ENCODE measurements at places on chromosomes 1 and 21.

GRCh38 chr1:74470251-74470650 lies 42.2 kb downstream of the LRRC53 start:
- no peak for DNase-seq

DNA sequence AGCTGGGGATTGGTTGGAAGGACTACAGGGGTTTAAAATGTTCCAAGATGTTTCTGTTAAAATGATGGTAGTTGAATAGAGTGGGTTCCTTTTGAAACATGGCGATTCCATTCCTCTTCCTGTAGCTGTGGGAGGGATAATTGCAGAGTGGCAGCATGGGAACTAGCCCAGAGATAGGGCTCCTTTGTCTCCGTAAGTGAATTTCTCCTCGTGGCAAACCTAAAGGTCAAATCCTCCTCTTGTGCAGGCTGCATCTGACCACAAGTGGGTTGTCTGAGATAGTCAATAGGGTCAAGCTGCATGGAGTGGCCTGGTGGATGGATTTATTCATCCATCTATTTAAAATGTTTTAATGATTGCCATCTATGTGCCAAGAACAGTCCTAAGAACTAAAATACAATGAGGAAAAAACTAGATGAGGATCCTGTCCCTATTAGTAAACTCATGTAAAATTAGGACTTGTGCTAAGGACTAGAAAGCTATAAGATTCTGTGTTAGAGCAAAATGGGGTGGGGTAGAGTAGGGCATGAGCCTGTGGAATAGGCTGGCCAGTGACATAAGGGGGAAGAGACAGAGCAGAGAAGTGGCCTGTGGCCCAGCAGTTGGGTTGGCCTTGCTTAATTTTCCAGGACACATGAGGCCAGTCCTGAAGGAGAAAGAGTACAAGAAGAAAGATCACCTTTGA lies 89.1 kb upstream of the IVNS1ABP start:
- DNase-seq, result no peak

GRCh38 chr21:40173816-40174215 lies 306.6 kb downstream of the PCP4 start:
- no peak for DNase-seq

GRCh38 chr1:54254055-54254454 lies 54.1 kb downstream of the MRPL37 start:
- peak; percentile 27 for DNase-seq

GRCh38 chr1:246949956-246950355 lies 18.2 kb upstream of the AHCTF1 start:
- DNase-seq, result no peak

- DNase-seq, result peak; percentile 46
These were observed 41.3 kb downstream of the FHAD1 start for GRCh38 chr1:15288173-15288926.

- DNase-seq, result no peak
These were observed 38.8 kb downstream of the CD160 start for GRCh38 chr1:145758116-145758515.

- no peak for DNase-seq
These were observed 143.5 kb upstream of the GORAB start for GRCh38 chr1:170388489-170388888.

- peak; percentile 88 for DNase-seq
These were observed 72.1 kb downstream of the GPR52 start for GRCh38 chr1:174519844-174520243.

DNA sequence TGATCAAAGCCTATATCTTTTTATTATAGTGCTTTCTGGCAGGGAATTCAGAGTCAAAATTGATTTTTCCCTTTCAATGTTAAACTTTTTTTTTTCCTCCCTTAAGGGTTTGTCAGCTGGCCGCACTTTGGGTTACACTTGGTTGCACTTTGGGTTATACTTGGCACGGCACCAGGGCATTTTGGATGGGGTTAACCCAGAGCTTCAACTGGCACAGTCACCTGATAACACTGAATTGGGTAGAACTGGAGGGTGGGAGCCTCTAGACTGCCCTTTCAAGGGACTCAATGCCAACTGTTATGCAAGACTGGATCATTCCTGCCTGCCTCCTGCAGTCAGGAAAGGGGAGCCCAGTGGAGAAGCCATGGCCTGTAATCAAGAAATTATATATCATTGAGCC lies 211.5 kb downstream of the KCNJ6 start:
- DNase-seq, result no peak

- no peak for DNase-seq
These were observed 99.4 kb upstream of the TLR5 start for GRCh38 chr1:223242382-223242955.

DNA sequence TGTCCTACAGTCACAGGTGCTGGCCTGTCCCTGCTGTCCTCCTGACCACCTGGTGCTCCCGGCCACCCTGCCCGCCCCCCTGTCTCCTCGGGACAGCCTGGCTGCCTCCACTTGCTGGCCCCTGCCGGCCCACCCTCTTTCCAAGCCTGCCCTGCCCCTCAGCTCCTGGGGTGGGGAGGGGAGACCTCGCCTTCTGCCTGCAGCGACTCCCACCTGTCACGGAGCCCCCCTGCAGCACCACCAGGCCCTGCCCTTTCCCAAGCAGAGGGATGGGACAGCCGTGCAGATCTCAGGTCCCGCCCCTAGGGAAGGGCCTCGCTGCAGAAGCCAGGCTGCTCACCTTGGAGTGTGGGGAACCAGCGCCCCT lies 7.5 kb downstream of the LRRC3 start:
- no peak for DNase-seq

DNA sequence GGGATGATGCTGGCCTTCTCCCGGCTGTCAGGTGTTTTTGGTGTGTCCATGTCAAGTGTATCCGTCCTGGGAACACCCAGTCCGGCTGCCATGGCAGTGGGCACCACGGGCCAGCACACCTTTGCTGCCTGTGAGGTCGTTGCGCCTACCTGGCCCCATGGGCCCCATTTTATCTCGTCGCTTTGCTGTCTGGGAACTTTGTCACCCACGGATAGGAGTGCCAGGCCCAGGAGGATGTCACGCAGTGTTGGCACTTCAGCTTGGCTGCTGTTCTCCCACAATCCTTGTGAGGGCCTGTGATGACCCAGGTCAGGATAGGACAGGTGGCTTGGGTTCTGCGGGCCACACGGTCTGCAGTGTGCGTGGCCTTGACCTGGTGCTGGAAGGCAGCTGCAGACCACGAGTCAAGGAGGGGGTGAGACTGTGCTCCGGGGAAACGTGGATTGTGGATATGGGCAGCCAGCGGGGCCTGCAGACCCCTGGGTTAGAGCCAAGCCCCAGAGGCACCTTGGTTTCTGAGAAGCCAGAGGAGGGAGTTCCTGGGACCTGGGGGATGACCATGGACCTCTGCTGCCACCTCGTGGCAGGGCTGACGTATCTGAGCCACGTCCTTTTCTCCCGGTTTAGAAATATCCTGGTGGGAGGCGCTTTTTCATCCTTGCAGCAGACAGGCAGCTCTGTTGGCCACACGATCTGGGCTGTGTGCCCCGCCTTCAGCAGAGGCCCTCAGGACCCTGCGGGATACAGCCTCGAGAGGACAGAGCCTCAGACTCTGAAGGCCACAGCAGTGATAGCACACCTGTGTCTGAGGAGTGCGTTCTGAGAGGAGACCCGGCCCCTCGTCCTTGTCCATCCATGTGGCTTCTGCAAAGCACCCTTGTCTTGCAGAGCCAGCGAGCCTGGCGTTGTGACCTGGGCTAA lies 161.1 kb upstream of the COL6A1 start:
- DNase-seq, result peak; percentile 56

DNA sequence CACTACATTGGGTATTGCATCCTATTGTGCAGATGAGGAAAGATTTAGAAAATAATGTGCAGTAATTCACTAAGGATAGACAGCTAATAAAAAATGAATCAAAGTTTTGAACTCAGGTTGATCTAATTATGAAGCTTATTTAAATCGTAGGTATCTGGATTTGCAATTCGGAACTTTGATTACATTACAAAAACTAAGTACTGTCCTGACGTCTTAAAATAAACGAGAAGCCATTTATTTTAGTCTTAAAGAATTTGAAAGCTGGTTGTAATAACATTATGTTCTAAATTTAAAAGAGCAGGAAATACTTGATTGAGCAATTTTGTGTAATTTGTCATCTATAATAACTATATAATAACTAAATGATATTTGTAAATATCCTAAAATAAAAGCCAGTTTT lies 235.9 kb downstream of the TPR start:
- DNase-seq, result no peak

DNA sequence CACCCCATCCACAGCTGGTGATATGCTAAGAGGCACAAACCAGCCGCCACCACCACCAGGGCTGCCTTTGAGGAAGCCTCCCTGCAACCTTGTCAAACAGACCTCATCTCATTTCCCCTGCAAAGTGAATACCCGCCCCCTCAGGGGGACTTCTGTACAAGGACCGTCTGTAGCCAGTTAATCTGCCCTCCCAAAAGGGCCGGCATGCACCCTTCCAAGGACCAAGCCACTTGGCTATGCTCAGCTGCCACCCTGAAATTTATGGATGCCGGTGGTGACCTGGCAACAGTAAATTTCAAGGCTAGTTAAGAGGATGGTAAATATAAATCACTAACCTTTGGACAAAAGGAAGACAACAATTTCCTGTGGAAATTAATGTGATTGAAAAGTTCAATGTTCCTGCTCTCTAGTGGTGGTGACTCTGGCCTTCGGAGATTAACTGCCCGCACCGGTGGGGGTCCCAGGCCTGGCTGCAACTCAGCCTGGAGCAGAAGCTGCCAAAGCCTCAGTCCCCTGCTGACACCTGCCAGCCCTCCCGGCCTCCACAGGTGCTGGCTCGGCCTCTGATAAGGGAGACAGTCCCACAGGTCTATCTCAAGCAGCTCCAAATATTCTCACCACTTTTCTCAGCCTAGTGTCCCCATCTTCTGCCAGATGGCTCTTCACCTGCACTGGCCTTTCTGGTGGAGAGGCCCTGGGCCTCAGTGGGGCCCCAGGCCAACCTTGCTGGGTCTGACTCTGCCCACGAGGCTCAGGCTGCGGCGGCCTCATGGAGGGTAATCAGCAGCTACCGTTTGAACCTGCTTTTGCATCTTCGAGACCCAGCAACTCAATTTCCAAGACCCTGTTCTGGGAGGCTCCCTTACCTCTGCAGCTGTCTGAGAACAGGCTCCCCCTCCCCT lies 12.2 kb downstream of the TMEM53 start:
- peak; percentile 65 for DNase-seq

DNA sequence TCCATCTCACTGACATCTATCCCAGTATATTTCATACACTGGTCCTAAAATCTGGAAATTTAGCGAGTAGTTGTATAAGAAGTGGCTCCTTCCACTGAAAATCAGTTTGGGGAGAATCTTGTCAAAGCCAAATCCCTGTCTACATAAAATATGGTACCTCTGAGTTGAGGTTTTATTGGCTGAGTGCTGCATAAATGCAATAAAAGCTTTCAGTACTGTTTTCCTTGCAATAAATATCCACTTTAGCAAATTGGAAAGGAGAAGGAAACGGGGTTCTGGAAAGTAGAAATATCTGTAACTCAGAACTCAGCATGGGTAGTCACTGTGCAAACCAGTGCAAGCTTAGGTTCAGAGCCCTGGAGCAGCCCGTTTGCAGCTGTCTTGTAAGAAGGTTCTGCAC lies 580.2 kb downstream of the SMYD3 start:
- no peak for DNase-seq

Data from NCI-H1694 treated with DMSO at 0.1 percent for 48 hours (cell line).